ENCODE measurements at places on chromosomes 3 and 15. TPM values are rescaled to one million over a fixed set of nuclear protein-coding genes. Genes with fewer than 3 reads are reported as not detected.

CCDC39 gene
- not detected for total RNA-seq

- H3K27me3 ChIP-seq: no peaks in the 10 kb centered on the region
- DNase-seq: no peak
- H3K4me3 ChIP-seq: no peak overlapping the region
- no peak overlapping the region for H3K27ac ChIP-seq
Measured at GRCh38 chr3:121924734-121925133, 30.5 kb downstream of the SLC15A2 start.

GOLGA6L9 gene
- 9.7 TPM for total RNA-seq

METTL6 gene
- 16.3 TPM for total RNA-seq

PCSK6 gene
- 12.9 TPM for total RNA-seq

CLDN18 gene
- not detected for total RNA-seq

- no peaks in the 10 kb centered on the region for H3K27me3 ChIP-seq
- H3K27ac ChIP-seq: no peak overlapping the region
- H3K36me3 ChIP-seq: no peaks in the 10 kb centered on the region
- DNase-seq: no peak
Measured at GRCh38 chr15:60721707-60722106, 242.8 kb upstream of the ICE2 start.

DNA sequence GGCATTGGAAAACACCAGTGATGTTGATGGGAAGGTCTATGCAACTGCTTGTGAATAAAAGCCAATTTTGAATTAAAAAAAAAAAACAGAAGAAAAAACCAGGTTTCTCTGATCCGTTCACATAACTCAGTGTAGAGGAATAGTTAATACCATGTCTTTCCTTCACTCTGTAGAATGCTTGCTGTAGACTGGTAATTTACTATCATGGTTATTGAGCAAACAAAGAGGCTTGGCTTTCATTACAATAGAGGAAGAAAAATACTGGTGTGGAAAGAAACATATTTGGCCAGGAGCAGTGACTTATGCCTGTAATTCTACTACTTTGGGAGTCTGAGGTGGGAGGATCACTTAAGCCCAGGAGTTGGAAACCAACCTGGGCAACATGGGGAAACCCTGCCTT is 41.1 kb downstream of the GATM start:
- H3K4me3 ChIP-seq: no peak overlapping the region
- DNase-seq: no peak
- no peaks in the 10 kb centered on the region for H3K4me1 ChIP-seq
- no peaks in the 10 kb centered on the region for H3K27me3 ChIP-seq
- no peak overlapping the region for H3K27ac ChIP-seq

GRCh38 chr3:167798443-167798842 is 62.9 kb downstream of the SERPINI1 start:
- no peak overlapping the region for H3K27ac ChIP-seq
- H3K4me1 ChIP-seq: no peaks in the 10 kb centered on the region
- H3K4me3 ChIP-seq: no peak overlapping the region
- DNase-seq: no peak
- H3K36me3 ChIP-seq: no peaks in the 10 kb centered on the region
- H3K27me3 ChIP-seq: no peaks in the 10 kb centered on the region

- no peak overlapping the region for H3K4me3 ChIP-seq
- no peak overlapping the region for H3K27ac ChIP-seq
- no peaks in the 10 kb centered on the region for H3K27me3 ChIP-seq
- no peaks in the 10 kb centered on the region for H3K36me3 ChIP-seq
Measured at GRCh38 chr3:188568736-188569135, 414.8 kb downstream of the LPP start.

DNA sequence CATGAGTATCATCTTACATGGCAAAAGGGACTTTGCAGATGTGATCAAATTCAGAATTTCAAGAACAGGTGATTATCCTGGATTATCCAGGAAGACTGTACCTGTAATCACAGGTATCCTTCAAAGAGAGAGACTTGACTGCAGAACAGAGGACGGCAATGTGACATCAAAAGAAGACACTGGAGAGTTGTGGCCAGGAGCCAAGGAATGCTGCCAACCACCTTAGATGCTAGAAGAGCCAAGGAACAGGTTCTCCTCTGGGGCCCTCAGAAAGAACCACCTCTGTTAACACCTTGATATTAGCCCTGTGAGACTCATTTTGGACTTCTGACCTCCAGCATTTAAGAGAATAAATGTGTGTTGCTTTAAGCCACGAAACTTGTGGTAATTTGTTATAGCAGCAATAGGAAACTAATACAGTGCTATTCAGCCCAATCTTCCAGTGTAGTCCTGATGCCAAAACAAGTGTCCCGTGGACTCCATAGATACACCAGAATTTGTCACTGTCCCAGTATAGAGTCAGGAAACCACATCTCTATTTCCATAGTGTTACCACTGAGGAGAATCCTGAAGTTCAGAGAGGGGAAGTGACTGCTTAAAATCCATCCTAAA is 330.6 kb upstream of the TLE3 start:
- no peaks in the 10 kb centered on the region for H3K4me1 ChIP-seq
- peaks cover 8% of the 10 kb centered on the region for H3K27me3 ChIP-seq
- H3K36me3 ChIP-seq: no peaks in the 10 kb centered on the region

ACOX2 gene
- 8.0 TPM for total RNA-seq

GRCh38 chr3:133447750-133448477 is 48.1 kb downstream of the BFSP2 start:
- no peaks in the 10 kb centered on the region for H3K27me3 ChIP-seq
- H3K36me3 ChIP-seq: no peaks in the 10 kb centered on the region
- DNase-seq: no peak
- H3K4me3 ChIP-seq: no peak overlapping the region
- H3K4me1 ChIP-seq: peaks cover 7% of the 10 kb centered on the region

Data from suprapubic skin (tissue), 4 donors.